ENCODE measurements at places on chromosomes 1 and 21.

- no peak for DNase-seq
These were observed 14.0 kb downstream of the NAV1 start for GRCh38 chr1:201552941-201553351.

DNA sequence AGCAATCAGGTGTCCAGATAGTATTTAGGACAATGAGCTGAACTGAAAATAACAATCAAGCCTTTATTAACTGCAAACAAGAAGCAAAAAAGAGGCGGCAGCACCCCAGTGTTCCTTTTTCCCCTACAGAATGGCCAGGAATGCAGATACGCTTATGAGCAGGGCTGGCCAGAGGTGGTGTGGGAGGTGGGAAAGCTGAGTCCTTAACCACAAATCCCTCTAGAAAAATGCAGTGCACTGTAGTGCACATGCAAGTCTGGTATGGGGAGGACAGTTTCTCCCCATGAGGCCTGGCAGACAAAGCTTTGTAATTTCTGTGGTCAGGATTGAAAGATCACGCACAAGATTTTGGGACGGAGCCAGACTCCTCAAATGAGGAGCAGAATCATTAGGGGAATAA is 10.7 kb upstream of the IFNAR1 start:
- DNase-seq: no peak

DNA sequence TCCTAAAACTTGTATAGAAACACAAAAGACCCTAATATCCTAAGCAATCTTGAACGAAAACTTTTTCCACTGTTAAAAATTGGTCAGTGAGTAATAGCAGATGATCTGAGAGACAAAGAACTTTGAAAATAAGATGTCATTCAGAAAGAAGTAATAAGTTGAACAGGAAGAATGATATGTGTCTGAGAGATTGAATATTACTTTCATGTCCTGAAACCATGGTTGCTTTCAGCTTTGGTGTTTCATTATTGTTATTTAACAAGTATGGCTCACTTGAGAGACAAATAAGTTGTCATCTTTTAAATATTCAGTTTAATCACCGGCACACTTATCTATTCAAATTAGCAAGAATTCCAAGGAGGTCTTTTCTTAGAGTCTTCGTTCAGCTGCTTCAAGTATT is 11.4 kb downstream of the PRKACB start:
- DNase-seq: no peak

DNA sequence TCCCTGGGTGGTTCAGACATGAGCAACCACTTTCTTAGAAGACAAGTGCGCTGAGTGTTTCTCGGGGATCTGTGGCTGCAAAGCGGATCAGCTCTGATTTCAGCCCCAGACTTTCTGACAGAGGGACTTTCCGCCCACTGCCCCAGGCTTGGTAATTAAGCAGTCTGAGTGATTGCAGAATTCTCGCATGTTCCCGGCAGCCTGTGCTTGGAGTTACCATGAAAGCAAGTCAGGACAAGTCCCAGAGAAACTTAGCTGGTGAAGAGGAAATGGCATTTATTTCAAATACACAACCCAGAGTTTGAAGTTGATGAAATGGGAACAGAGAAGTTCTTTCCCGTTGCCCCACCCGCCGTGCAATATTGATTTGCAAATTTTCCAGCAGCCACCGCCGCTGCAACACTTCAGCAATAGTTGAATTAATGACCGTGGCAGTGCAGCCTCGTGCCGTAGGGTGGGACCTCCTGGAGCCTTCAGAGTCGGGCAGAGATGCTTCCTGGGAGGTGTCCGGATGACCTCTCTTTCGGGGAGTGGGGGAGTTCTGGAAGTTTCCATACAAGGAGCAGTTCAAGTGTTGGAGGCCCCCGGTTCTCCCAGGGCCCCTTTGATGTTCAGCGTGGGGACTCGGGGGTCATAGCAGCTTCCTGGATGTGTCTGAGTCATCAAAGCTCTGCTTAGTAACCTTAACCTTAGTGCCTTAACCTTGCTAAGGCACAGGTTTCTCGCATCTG is 134.7 kb downstream of the KAZN start:
- DNase-seq: no peak

DNA sequence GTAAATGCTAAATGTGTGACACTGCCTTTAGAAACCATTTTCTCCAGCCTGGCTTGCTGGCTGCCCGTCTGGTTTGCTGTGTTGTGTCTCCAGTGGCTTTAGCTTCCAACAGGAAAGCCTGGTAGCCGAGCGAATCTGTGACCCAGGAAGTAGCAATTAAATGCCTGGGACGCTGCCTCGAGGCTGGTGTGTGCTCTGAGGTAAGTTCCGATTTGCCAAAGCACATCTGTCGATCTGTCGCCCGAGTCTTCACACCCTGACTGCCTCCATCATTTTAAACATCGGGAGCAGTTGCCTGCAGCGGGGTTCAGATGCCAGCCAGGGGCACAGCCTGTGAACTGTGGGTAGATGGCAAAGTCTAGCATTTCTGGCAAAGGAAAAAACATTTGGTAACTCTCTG is 2.2 kb downstream of the MIB2 start:
- no peak for DNase-seq

Measured in stimulated activated effector memory CD8-positive, alpha-beta T cell treated with anti-CD3 and anti-CD28 coated beads, Interleukin-12 subunit alpha, Interleukin-12 subunit beta, amount 100 ng/mL, for 72 hours (primary cell).